ENCODE measurements at places on chromosomes 7 and 10.

GRCh38 chr10:35464825-35465456 lies 128.6 kb downstream of the CCNY start:
- DNase-seq, result no peak

DNA sequence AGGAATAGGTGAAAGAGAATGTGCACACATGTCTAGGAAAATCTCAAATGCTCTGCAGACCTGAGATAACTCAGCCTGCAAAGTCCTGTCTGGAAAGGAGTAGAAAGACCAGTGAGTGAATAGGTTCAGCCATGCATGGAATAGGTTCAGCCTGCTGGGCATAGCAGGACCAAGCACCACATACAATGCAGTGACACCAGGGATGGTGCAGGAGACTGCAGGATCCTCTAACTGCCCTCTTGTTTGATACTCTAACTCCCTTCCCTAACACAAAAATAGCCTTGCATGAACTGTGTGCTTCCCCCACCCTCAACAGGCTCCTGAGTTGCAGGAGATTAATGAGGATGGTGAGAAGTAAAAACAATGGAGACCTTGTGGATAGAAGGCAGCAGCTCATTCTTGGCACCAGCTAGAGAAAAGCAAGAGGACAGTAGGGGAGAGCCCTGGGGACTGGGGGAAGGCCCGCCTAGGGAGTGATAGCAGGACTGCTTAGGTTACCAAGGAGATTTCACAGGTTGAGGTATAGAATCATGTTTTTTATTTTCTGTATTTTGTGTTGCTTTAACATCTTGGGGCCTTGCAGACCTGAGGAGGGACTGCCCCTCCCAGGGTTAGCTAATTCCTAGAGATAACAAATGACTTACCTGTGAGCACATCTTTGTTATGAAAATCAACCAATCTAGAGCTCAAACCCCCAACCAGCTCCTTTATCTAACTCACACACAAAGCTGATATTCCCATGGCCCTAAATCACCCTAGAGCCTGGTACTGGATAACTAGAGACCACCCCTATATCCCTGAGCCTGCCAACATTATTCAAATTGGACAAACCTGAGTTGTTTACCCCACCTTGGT lies 187.8 kb downstream of the PLPP4 start:
- no peak for DNase-seq

DNA sequence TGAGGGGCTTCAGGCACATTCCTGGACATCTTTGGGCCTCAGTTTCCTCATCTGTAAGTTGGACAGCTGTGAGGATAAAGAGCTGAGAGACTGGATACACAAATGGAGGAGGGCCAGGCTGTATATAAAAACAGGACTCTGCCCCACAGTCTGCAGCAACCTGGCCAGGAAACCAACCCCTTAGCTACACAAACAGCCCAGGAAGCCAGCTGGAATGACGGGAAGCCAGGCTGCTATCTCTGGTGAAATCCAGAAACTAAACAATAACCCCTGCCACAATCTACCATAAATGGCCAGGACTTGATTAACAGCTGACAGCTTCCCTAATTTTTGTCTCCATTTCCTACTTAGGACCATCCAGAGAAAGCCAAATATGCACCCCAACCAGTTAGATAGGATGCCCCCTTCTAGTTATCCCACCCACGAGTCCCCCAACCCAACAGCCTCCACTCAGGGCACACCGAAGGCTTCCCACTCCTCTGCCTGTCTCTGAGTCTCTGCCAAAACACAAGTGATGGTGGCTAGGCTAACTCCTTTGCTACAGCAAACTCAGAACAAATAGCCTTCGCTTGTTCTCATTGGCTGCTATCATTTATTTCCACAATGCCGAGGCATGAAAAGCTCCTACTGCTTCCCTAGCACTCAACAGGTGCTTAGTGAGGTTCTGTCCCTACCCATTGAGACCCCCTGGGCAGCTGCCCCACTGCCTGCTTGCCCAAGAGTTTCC lies 110.0 kb upstream of the TCF7L2 start:
- no peak for DNase-seq

- DNase-seq, result no peak
Measured at GRCh38 chr7:15885678-15886077, 199.2 kb upstream of the MEOX2 start.

DNA sequence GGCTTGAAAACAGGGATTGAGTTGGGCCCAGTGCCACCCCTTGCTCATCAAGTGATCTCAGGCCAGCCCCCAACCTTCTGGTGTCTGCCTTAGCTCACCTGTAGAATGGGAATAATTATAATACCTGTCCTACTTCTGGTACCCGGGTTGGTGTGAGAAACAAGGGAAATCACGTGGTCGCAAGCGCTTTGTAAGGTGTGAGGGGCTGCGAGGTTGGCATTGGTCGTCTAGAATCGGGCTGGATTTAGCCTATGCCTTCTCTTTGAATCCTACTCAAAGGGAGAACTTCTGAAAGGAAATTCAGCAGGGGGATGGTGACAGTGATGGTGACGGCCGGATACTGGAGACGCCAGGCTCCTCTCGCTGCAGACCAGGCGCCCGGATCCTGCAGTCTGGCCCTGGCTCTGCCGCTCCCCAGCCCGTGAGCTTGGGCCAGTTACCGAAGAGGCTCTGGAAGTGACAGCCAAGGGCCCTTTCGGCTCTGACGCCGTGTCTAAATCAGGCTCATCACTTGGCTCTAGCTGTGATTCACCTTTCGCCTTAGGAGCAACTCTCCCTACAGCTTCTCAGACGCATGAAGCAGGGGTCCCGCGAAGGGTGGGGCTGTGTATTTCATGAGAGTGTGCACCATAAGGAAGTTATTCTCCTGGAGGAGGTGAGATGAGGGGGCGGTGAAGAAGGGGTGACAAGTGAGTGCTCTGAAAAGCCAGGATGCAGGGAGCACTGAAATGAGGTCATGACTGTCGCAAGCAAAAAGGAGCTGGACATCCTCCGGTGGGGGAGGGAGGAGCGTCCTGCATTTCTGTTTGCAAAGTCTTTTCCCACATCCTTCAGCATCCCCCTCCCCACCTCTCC lies 4.0 kb upstream of the CREB5 start:
- DNase-seq, result no peak
